ENCODE measurements at places on chromosomes 5 and 9.

DNA sequence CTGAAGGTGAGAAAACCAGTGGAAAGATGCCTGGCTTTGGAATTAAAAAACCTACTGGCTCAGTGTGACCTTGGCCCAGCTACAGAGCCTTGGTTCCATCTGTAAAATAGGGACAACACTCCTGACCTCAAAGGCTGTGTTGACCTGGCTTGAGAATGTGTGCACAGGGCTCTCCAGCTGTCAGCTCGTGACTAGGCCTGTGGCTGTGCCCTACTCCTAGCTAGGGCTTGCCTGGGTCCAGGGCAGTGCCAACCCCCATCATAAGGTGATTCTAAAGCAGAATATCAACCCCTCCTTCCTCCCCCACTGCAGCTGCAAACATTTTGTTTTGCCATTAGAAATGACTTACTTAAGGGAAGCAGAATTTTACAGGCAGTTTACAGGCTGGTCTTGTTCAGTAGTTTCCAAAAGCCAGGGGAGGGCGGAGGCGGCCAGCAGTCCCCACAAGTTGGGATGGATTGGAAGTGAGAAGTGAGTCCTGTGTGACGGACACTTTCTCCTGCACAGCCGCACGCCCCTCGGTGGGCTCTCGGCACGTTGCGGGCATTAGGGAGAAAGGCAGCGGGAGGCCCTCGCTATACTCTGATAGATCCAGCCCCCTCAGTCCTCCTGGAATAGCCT, 7.3 kb downstream of the PITX1 start:
- DNase-seq: no peak

DNA sequence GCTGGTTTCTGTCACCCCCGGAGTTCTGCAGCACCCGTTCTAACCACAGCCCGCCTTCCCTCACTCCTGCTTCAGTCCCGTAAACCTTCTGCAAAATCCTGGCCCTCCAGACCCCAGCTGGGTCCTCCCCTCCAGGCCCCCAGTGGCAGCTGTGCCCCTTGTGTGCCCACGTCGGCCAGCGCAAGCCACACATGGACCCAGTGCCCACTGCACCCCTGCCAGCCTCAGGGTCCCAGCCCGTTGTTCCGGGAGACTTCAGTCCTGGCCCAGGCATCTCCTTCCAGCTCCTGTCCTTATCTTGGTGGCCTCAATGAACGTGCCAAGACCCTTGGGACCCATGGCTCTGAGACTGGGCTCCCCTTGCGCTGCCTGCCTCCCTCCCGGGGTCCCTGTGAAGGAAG, 43.2 kb downstream of the EXD3 start:
- no peak for DNase-seq

DNA sequence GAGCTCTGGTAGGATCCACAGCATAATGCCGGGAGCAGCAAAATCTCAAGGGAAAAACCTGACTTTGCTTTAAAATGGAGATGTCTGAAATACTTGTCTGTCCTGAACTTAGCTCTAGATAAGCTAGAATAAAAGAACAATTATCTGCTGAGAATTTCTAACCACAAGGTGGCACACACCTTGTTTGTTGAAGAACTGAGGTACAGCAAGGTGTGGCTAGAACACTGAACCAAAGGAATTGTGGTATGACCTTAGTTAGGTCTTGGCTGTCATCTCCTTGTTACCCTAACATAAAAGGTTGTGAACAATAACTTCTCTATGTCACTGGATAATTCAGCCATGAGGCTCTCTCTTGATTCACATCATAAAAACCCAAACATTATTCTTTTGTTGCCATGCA, 72.3 kb upstream of the ANXA1 start:
- no peak for DNase-seq

DNA sequence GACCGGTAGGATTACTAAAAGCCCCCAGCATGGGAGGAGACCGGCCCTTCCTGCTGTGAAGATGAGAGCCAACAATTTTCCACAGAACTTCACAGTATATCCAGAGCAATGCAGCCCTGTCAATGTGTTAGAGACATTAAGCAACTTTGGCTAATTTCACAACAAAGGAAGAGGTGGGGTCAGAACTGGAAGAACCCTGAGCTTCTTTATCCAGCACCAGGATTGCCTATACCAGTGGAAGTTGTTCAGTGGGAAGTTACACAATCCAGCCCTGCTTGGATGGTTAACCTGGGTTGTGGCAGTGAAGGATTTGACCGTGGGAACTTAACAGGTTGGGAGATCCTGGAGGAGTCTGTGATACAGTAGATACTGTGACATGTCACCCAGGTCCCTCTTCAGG, 197.0 kb downstream of the FBN2 start:
- no peak for DNase-seq

GRCh38 chr9:7097785-7098752, 340.3 kb downstream of the KDM4C start:
- no peak for DNase-seq

DNA sequence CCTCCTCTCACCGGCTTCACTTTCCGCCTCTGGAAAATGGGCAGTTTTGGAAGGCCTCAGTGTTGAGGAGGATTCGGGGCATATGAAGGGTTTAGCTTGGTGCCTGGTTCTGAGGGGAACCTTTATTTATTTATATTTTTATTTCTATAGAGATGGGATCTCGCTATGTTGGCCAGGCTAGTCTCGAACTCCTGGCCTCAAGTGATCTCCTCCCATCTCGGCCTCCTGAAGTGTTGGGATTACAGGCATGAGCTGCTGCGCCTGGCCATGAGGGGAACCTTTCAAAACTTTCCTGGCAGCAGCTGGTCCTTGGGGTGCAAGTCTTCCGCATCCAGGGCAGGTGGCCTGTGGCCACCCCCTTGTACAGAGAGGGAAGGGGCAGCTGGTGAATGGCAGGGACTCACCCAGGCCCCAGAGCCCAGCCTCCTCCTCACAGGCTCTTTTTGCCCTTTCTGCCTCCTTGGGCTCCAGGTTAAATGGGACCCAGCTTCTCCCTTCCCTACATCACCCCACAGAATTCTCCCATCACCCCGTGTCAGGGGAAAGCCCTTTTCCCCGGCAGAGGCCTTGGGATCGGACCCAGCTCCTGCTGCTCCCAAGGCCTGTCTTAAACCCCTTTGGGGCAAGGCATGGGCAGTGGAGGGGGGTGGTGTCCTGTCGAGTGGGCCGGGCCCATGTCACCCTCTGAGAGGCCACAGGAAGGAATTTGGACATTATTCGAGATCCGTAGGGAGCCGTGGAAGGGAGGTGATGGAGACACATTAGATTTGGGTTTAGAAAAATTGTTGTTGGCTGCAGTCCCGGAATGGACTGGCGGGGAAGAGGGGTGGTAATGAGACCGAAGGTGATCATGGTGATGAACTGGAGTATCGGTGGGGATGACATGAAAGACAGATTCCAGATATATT, 5.9 kb downstream of the NCS1 start:
- DNase-seq: no peak

DNA sequence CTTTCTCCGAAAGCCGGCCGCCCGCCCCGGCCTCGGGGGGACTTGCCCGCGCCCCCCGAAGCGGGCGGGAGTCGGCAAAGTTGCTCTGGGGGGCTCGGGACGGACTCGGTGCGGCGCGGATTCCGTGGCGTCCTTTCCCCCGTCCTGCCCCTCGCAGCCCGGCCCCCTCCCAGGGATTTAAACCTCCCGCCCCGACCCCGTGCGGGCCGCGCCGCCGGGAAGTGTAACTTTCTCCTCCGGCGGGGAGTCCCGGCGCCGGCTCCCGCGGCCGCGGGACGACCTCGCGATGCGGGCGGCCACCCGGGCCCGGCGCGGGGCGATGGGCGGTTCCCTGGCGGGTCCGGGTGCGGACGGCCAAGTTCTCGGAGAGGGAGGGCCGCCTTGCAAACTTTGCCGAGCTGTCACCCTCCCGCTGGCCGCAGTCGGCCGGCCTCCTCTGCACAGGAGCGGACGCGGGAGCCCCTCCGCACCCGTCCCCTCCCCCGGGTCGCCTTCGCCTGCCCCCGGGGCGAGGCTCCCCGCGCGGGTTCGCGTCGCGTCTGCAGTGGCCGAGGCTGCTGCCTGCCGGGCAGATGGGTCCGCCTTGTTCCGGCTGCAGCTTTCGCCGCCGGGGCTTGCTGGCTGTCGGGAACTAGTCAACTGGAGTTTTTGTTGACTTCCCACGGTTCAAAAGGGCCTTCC, 732 bp downstream of the PBX3 start:
- no peak for DNase-seq

- no peak for DNase-seq
Measured at GRCh38 chr5:109486200-109486804, 76.5 kb upstream of the PJA2 start.

DNA sequence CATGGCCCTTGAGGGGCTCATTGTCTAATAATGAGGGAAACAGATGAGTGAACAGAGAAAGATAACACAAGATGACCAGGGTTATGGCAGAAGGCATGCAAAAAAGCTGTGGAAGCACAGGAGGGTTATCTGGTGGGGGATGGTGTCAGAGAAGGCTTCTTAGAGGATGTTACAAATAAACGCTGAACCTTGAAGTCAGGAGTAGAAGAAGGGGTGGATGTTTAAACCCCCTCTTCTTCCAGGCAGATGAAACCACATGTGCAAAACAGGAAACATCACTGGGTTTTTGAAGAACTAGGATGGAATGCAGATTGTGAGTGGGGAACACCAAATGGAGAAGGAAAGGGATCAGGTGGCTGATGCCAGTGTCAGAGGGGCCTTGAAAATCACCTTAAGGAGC, 41.8 kb upstream of the NR5A1 start:
- no peak for DNase-seq

DNA sequence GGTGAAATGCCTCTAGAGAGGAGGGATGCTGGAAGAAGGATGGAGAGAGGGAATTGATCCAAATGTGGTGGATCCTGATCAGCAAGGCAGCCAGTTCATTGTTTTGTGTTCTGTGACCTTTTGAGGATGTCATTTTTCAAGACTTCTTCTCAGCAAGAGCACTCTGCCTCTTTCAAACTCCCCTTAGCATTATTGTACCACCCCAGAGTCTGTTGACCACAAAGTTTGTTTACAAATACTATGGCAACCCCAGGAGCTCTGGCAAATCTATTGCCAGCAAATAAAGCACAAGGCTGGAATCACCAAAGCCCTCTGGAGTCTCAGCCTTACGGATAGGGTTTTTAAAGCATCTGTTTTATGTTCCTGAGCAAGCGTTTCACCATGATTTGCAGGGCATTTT, 76.2 kb upstream of the SLC1A3 start:
- no peak for DNase-seq

DNA sequence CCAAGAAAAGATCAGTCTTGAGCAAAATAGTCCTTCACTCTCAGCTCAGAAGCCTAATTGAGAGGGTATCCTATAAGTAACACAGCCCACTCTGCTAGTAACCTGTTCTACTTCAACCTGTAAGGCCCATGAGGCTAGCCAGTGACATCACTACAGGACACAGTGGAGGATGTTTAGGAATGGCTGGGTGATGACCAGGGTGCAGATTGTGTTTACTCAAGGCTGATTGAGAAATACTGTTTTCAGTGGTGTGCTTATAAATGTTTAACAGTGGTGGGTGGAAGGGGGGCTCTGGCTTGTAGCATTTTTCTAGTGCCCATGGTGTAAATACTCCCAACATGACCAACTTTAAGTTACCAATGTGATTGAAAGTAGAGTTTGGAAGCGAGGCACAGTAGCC, 159.8 kb upstream of the CCDC152 start:
- no peak for DNase-seq

- no peak for DNase-seq
Measured at GRCh38 chr9:130639866-130640555, 24.4 kb upstream of the PRDM12 start.

- DNase-seq: no peak
Measured at GRCh38 chr9:124812441-124812876, 35.5 kb downstream of the OLFML2A start.

GRCh38 chr9:126438741-126439401, 112.2 kb downstream of the MVB12B start:
- no peak for DNase-seq

DNA sequence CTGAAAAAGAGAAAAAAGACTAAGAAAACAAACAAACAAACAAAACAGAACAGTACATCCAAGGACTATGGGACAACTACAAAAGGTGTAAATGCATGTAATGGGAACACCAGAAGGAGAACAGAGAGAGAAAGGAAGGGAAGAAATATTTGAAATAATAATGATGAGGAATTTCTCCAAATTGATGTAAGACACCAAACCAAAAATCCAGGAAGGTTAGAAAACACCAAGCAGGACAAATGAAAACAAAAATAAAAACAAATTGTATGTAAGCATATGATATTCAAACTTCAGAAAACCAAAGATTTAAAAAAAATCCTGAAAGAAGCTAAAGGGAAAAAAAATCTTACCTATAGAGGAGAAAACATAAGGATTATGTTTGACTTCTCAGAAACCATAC, 125.9 kb upstream of the ACTBL2 start:
- no peak for DNase-seq

GRCh38 chr5:160494451-160494850, 72.8 kb downstream of the PTTG1 start:
- no peak for DNase-seq

GRCh38 chr5:59814537-59814872, 79.0 kb downstream of the PDE4D start:
- DNase-seq: no peak

DNA sequence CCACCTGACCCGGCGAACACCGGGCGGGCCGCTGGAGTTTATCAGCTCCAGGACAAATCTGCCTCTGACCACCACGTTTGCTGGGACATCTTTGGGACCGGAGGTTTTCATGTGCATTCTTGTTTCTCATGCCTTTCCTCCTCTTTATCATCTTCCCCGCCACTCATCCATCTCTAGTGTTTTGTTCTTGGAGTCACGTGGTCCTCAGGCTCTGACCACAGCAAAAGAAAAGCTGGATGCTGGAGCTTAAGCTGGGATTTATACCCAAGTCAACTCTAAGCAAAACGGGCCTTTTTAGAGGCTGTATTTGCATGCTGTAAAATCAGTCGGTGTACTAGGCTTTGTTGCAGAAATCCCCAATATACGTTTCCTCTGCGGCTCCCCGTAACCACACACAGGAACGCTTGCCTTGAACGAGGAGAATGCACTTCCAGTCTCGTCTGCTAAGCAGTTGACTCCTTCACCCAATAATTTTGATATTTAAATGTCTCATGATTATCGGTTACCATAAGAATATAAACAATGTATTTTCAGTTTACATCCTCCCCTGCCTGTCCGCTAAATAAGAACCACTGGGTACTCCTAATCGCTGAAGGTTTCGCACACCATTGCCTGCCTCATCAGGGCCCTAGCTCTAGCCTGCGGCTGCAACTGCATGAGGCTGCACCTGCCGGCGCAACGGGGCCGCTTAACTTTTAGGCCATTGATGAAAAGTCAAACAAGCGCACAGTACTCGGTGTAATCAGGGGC, 560 bp upstream of the NDUFS6 start:
- no peak for DNase-seq

- DNase-seq: no peak
Measured at GRCh38 chr5:74363603-74364205, 276.8 kb downstream of the ENC1 start.
